ENCODE measurements at places on chromosomes 4 and X.

DNA sequence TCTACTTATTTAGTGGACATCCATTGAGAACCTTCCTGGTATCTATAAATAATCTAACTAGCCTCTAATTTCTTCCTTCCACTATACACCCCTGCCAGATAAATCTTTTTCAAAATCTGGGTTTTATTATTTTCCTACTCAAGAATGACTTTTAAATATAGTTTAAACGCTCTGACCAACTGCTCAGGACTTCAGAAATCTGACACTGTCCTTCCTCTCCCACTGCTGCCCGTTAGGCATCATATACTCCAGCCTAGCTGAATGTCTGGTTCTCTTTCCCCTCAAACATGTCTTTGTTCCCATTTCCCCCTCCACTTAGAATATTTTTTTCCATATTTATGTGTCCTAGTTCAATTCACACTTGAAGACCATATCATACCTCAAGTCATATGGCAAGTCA is 35.2 kb upstream of the CBLL2 start:
- no peak for DNase-seq

DNA sequence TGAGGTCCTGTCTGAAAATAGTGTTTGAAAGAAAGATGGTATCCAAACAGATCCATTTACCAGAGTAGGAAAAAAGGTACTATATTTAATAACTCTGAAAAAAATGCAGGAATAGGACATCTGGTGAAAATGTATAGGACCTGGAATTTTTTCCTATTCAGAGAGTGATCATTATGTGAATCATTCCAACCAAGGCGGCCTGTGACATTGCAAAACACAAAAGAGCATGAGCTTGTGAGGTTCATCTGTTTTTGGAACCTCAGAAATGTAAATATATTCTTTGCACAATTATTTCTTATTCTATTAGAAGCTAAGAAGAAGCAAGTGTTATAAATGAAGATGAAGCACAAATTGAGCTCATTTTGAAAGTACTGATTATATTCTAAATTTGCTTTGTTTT is 2.0 kb downstream of the C4orf51 start:
- no peak for DNase-seq

- no peak for DNase-seq
These were observed 152.2 kb upstream of the PPARGC1A start for GRCh38 chr4:24042094-24042493.

GRCh38 chr4:121041307-121042090 is 30.8 kb downstream of the NDNF start:
- no peak for DNase-seq

GRCh38 chr4:181437895-181438294 is 805.3 kb upstream of the TENM3 start:
- no peak for DNase-seq

All from hypothalamus (tissue), 51 donors.